Choroid plexus epithelial cell (primary cell): ENCODE measurements at places on chromosomes 12 and 14.

GRCh38 chr14:94376108-94376975 lies 12.1 kb downstream of the SERPINA1 start:
- DNase-seq: no peak

DNA sequence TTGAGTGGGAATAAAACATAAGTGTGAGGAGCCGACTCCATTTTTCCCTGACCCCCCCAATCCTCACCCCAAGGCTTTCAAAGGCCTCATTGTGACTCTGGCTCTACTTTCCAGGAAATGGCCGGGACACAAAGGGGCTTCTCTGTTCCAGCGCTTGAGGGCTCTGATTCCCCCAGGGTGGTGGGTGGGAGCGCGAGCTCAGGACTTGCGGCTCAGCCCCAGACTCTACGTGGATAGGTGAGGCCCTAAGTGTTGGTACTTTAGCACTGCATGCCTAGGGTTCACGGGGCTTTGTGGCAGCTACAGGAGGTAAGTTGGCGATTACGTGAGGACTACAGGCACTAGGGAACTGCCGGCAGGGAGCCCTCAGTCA lies 553 bp downstream of the CNPY2 start:
- no peak for DNase-seq

GRCh38 chr14:54798465-54799124 lies 104.0 kb downstream of the GCH1 start:
- no peak for DNase-seq

DNA sequence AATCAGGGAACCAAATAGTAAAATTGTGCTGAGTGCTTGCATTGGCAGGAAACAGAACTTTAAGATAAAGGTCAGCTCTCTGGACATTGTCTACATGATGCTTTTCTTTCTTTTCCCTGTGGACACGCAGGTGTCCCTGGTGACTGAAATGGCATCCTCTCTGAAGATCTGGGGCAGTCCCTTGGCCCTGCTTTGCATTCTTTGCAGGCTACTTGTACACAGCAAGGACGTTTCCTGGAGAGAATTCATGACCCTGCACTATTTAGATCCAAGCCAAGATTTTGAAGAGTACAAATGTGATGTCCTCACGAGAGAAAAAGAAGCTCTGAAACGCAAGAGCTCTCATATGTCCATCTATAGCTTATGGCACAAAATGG lies 11.3 kb upstream of the EDDM3A start:
- no peak for DNase-seq

DNA sequence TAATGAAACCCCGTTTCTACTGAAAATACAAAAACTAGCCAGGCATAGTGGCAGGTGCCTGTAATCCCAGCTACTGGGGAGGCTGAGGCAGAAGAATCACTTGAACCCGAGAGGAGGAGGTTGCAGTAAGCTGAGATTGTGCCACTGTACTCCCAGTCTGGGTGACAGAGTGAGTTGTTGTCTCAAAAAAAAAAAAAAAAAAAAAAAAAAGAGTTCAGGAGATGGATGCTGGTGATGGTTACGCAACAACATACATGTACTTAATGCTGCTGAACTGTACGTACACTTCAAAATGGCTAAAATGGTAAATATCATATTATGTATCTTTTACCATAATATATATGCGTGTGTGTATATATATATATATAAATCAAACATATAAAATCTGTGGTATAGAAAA lies 29.0 kb downstream of the ACTN1 start:
- DNase-seq: peak; percentile 62
